BJ (cell line): ENCODE measurements at places on chromosomes 12 and 14.

GRCh38 chr12:12007713-12008231 is 63.0 kb upstream of the BCL2L14 start:
- DNase-seq = no peak

- no peak for DNase-seq
These were observed 26.2 kb upstream of the ETNK1 start for GRCh38 chr12:22598763-22599161.

GRCh38 chr14:53619691-53620231 is 336.9 kb downstream of the BMP4 start:
- DNase-seq = peak; percentile 9

DNA sequence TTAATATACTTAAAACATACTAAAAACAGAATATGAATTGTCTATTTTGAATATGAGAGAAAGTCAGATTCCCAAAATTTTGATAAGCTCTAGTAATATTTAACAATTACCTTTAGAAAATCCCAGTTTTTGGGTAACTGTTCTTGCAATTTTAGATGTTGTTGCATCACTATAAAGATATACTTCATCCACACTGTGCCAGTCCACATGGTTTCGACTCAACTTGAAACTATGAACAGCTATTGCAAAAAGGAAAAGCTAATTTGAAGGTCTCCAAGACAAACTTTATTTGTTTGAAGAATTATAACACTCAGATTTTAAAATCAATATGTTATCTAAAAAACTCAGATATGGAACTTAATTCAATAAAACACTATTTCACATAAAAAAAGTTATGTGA is 59.9 kb downstream of the DDHD1 start:
- DNase-seq = peak; percentile 5

GRCh38 chr14:54652188-54652587 is 85.3 kb downstream of the SAMD4A start:
- peak; percentile 99 for DNase-seq

DNA sequence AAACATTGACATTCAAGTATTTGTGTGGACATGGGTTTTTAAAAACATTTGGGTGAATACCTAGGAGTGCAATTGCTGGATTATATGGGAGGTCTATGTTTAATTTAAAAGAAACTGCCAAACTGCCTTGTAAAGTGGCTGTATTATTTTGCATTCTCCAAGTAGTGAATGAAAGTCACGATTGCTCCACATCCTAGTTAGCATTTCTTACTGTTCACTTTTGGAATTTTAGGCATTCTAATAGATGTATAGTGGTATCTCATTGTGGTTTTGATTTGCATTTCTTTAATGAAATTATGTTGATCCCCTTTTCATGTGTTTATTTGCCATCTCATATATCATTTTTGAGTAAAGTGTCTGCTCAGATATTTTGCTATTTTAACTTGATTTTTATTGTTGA is 159.5 kb downstream of the FOXG1 start:
- DNase-seq = no peak

DNA sequence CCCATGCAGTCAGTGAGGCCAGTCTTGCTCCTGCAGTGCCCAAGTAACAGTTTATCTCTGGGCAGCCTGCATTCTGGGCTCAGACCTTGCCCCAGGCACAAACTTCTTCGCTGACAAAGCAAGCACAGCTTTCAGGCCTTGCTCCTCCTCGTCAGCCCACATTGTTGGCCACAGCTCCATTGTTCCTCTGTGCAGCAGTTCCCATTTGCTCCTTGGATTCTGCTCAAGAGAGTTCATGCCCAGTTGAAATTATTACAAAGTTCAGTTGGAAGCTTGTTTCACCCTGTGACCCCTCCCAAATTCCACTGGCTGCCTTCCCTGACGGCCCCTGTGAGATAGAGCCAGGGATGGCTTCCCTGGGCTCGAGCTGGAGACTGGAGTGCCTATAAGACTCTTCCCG is 163.4 kb upstream of the DDHD1 start:
- DNase-seq = no peak

DNA sequence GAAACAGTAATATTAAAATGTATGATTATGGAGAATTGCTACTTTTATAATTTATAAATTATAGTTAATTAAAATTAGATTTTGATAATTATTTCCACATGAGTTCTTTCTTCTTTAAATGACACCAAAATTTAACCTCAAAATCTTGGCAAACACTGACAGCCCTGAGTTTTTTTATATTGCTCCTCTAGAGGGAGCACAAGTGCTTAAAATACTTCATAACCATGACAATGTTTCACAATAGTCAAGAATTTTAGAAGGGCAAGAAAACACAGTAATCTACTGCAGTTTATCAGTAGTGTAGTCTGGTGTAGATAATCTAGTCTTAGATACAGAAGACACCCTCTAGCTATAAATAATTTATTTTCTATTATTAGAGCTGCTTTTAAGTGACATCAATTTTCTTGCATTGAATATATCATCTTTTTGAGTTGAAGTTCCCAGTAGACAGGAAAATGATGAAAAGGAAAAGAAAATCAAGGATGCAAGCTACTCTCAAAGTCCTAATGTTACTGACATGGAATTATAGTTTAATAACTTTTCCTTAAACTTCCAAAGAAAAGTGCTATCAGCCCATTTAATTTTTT is 14.3 kb upstream of the PTGER2 start:
- peak; percentile 10 for DNase-seq

GRCh38 chr12:80825506-80825905 is 108.8 kb downstream of the MYF5 start:
- DNase-seq = no peak

DNA sequence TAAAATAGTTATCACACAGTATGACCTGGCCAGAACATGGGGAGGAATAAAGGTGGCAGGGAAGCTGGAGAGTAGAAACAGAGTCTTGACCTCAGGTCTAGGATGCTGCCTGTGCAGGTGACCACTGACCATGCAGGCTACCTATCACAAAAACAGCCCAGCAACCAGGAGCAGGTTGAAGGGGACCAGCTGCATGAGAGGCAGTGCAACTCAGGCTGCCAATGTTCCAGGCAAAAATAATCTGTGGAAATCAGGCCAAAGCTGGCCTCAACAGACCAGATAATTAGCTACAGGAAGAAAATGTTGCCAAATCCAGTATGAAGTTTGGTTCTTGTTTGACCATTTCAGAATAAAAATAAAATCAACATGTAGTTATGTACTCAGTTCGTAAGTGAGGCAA is 72.6 kb downstream of the PDE6H start:
- DNase-seq = no peak

DNA sequence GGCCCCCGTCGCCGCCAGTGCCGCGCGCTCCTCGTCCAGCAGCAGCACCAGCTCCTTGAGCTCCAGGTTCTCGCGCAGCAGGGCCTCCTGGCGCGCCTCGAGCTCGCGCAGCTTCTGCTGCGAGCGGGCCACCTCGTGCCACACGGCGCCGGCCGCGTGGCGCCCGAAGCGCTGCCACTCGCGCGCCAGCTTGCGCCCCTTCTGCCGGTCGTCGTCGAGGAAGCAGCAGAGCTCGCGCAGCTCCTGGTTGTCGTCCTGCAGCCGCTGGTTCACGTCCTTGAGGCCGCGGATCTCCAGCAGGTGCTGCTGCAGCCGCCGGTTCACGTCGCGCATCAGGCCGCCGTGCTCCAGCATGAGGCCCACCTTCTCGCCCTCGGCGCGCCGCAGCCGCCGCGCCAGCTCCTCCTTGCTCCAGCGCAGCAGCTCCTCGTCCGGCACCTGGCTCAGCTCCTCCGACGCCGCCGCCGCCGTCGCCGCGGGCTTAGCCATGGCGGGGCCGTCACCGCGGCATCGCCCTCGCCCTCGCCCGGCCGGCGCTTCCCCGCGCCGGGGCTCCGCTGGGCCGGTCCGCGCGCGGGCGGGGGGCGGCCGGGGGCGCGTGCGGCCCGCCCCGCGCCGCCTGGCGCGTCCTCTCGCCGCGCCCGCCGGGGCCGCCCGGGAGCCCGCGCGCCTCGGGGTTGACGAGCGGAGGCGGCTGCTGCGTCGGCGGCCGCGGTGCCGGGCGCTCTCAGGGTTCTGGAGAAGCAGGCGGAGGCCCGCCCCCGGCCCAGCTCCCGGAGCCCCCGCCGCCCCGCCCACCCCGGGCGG is at the start of gene CCDC85C:
Gene CCDC85C, minus strand, starts transcription at position 737 of the 807 bp plus-strand sequence. Its CDS starts 248 bp downstream, at position 489.
- DNase-seq = no peak

GRCh38 chr14:91413547-91414474 is 3.8 kb downstream of the CCDC88C start:
- no peak for DNase-seq

DNA sequence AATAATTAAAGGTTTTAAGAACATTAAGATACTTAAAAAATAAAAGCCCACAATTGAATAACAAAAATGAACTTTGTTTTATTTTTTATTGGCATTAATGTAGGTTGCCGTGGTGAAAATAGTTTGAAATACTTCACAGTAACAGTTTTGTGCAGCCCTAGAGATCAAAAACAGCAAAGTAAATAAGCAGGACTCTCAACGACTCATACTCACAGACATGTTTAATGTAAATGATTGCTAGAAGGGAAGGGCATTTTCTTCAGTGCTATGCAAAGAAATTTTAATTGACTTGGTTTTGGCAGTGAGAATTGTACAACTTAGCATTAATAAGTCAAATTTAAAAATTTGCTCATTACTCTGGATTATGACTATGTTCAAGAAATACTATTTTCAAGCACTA is 16.0 kb downstream of the TRMT5 start:
- no peak for DNase-seq

- DNase-seq = no peak
These were observed 3.4 kb downstream of the PTHLH start for GRCh38 chr12:27968972-27969623.

GRCh38 chr12:132171293-132171967 is 27.2 kb downstream of the NOC4L start:
- no peak for DNase-seq

DNA sequence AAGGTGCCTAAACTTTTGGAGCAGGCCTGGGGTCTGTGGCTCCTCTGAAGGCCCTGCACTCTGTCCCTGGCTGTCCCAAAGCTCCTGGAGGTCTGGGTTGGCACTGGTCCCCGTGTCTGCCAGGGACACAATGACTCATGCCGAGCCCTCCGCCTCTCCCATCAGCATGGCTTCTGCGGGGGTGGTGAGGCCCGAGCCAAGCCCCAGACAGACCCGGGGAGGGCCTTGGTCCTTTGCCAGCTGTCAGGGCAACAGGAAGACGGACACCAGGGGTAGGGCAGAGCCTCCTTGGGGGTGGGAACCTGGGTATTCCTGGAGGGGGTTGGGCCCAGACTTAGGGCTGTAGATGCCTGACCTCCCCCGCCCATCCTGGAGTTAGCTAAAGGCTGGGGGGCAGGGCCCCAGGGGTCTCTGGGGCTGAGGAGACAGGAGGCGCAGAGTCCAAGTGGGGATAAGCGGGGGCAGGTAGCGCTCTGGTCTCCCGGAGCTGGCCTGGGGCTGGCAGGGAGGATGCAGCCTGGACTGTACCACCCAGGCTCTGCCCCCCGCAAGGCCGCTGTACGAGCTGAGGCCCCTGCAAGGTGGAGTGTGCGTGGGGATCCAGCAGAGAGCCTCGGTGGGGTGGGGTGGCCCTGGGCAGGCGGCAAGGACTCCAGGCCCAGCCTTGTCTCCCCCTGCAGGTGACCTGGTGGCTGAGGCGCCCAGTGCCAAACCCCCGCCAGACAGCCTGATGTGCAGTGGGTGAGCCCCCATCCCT is 16.4 kb upstream of the PUS1 start:
- peak; percentile 49 for DNase-seq

- no peak for DNase-seq
These were observed 260.5 kb downstream of the RAD51B start for GRCh38 chr14:68079941-68080697.

GRCh38 chr12:49501895-49502294 is 36.9 kb upstream of the KCNH3 start:
- no peak for DNase-seq

DNA sequence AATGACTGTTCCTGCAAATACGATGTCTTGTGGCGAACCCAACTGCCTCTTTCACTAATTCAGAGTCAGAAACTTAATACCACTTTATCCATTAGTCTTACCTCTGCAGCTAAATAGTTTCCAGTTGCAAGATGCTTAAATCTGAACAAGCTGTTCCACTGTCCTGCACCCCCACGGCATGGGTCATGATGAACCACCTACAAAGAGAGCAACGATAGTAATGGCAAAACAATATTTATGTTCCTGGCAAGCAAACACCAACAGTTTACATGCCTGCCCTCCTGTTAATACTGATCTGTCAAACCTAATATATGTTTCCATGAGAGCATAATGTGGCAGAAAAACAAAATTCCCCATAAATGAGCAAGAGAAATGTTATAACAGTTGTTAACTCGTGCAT is 121.9 kb downstream of the ITPR2 start:
- DNase-seq = peak; percentile 25

DNA sequence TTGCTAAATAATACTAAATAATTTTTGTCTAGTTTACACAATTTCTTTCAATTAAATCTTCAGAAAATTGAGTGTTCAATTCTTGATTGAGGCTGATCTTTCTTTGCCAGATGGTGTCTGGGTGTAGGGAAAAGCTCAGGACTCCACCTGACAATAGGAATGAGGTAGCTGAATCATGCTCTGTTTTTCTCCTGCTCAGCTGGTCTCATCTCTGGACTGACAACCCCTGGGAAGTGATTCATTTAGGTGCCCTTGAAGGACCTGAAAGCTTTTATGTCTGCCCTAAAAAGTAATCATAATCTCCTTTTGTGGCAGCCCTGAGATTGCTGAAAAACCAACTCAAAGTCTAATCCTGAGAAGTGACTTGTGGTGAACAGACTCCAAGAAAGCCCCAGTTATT is 255.4 kb downstream of the ETNK1 start:
- no peak for DNase-seq
